ENCODE measurements at places on chromosomes 1 and 21. TPM values are rescaled to one million over a fixed set of nuclear protein-coding genes. Genes with fewer than 3 reads are reported as not detected.

B3GALT6 gene
- total RNA-seq: 22.4 TPM

LGALS8 gene
- total RNA-seq: 75.5 TPM

LCE2B gene
- total RNA-seq: not detected

LEFTY2 gene
- total RNA-seq: not detected

UBE4B gene
- 30.7 TPM for total RNA-seq

TAL1 gene
- not detected for total RNA-seq

DNA sequence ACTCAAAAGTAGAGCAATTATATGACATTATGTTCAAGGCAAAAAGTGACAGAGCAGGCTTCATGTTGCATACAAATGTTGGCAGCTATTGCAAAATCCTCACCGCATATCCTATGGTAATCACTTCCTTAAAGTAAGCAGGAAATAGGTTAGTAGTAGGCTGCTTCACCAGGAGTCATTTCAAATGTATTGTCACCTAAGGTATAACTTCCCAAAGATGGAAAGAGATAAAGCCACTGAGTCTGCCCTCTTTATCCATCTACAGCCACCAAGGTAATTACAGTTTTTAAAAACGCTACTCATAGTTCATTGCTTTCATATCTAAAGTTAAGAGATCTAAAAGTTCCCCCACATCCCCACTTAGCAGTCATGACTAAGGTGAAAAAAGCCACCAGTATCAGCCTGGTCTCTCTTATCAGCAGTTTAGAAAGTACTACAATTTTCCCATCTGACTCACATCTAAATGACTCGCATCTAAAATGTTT is 31.6 kb upstream of the UBE2U start:
- no peak overlapping the region for H3K4me3 ChIP-seq
- H3K4me1 ChIP-seq: peaks cover 6% of the 10 kb centered on the region
- no peak for DNase-seq
- H3K27ac ChIP-seq: no peak overlapping the region
- H3K27me3 ChIP-seq: peaks cover 9% of the 10 kb centered on the region

- DNase-seq: peak; percentile 79
- H3K27me3 ChIP-seq: peaks cover 38% of the 10 kb centered on the region
- peaks cover 9% of the 10 kb centered on the region for H3K4me1 ChIP-seq
- H3K27ac ChIP-seq: no peak overlapping the region
These were observed 78.4 kb upstream of the LRRN2 start for GRCh38 chr1:204763773-204764427.

Measured in activated CD8-positive, alpha-beta T cell treated with anti-CD3 and anti-CD28 coated beads, Interleukin-2, amount 10 ng/mL, durations not matched to agents 7 days and 5 days (primary cell).